Hematopoietic multipotent progenitor cell treated with erythropoietin and hydrocortisone succinate and interleukin-3 and kit ligand, for 15 days (in vitro differentiated cells): ENCODE measurements at places on chromosomes 12 and 14.
A peak's percentile ranks its signal among the peaks of the same experiment; 100 is the strongest.

DNA sequence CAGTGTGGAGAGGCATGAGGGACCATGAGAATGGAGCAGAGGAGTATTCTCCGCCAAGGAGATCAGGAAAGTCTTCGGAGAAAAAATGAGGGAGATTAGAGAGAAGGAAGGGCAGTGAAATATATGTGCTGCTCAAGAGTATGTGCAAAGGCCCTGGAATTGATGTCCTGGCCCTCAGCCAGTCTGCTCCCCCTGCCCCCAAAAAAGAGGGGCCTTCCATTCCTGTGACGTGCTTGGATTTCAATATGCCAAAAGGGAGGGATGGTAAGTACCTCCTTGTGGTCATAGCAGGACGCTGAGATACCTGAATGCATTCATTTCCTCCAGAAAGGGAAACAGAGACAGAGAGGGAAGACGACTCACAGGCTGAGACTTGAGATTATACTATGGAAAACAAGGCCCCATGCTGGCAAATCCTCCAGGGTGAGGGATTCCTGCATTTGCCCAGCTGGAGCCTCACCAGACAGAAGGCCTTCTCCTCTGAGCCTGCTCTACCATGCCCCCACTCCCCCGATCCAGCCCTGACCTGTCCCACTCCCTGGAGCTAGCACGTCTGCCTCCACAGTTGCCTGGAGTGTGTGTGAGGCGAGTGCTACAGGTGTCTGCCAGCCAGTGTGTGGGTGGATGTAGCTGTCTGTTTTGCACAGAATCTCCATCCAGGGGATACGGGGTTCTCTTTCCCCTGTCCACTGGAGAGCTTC is 3.9 kb upstream of the RARG start:
- no peak for DNase-seq

DNA sequence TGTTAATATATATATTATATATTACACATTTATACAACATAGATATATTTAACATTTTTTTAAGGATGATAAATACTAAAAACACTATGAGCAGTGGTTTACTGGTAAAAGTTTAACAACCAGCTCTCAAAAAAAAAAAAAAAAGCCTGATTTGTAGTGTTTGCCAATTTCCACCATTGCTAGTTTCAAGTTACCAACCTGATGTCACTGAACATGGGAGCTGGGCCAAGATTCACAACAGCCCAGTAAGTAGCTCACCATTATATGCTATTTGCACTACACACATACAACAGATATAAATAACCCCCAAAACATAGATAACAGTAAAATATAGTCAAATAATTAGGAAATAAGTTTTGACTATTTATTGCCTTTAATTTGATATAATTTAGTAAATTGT is 28.9 kb upstream of the TMX1 start:
- DNase-seq, result no peak

DNA sequence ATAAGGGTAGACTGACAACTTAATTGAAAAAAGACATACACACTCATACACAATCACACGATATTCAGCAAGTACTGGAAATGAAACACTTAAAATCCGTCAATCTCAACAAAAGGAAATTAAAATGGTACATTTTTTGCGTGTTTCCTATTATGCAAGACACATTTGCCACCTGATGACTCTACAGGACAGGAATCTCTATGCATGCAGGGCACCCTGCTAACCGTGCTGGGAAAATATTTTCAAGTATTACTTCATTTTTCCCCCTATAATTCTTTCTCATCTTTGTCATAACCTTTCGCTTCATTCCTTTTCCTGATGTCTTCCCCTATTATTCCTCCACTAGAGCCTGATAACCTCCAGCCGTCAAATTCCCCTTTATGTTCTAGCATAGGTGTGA is 150.2 kb downstream of the TMEM132D start:
- DNase-seq, result no peak

- no peak for DNase-seq
Measured at GRCh38 chr12:78641837-78642423, 222.6 kb upstream of the SYT1 start.

DNA sequence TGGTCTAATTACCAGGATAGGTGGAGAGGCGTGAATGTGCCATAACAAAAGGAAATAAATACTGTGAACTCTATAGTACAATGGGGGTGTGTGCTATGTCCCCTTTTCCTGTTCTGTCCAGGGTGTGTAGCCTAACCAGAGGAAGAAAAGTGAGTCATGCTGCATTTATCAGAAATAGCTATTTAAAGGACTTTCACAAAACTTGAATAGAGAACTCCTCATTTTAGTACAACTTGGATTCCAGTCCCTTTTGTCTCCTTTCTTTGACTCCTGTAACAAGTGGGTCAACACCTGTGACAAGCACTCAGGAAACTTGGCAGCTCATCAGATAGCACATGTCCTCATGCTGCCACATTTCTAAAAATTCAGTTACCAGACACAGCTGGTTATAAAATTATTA is 123.4 kb downstream of the CCDC91 start:
- DNase-seq, result no peak

- no peak for DNase-seq
Measured at GRCh38 chr12:114405519-114406271, at the start of gene TBX5. Gene TBX5, minus strand, starts transcription at chr12:114406144. Its CDS starts 2,246 bp downstream, at chr12:114403898.

DNA sequence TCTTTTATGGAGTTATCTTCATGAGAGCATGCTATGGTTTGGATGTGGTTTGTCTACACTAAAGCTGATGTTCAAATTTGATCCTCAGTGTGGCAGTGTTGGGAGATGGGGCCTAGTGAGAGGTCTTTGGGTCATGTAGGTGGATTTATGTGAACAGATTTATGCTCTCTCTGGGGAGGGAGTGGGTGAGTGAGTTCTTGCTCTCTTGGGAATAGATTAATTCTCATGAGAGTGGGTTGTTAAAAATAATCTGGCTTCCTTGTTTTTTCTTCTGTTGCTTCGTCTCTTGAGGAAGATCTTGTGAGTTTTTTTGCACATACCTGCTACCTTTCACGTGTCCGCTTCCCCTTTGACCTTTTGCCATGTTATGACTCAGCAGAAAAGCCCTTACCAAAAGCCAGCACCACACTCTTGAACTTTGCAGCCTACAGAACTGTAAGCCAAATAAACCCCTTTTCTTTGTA is 20.5 kb downstream of the DERA start:
- DNase-seq, result no peak

GRCh38 chr12:131896811-131897270 is 2.4 kb downstream of the ULK1 start:
- DNase-seq, result no peak

DNA sequence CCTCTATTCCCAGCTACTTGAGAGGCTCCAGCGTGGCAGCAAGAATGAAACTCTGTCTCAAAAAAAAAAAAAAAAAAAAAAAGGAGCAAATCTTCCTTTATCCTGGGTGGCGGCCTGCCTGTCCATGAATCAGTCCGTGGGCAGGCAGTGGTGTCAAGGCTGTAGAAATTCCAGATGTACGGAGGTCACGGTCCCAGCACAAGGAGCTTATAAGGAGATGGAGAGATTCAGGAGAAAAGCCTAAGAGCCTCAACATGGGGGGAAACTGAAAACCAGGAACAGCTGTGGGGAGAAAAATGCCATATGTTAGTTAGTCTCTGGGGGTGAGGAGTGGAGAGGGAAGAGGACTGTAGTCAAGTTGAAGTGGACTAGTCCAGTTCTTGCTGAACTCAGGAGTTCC is 130.5 kb upstream of the CRY1 start:
- no peak for DNase-seq

DNA sequence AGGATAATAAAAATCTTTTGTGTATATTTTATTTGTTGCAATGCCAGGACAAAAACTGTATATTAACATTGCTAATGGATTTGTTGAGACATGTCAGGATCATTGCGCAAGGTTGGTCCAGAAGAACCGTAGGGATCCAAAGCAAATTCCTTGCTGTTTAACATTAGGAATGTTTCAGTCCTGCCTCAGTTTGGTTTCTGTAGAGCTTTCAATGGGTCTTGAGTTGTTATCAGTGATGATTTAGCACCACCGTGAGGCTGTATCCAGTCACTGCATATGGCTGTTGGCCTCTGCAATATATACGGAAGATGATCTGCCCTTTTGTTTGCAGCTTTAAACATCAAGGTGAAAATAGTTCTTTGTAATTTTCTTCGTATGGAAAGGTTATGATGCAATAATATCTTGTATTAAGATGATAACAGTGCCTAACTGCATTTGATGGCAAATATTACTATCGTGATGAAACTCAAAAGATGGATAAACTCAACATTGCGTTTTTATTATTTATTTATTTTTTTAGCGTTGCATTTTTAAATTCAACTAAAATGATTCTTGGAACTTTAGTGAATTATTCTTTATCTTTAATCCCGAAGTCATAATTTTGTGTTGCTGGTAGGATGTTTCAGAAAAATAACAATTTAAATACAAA is 231.2 kb downstream of the AKAP6 start:
- peak; percentile 33 for DNase-seq

- no peak for DNase-seq
Measured at GRCh38 chr12:9106610-9107541, 8.8 kb downstream of the A2M start.

DNA sequence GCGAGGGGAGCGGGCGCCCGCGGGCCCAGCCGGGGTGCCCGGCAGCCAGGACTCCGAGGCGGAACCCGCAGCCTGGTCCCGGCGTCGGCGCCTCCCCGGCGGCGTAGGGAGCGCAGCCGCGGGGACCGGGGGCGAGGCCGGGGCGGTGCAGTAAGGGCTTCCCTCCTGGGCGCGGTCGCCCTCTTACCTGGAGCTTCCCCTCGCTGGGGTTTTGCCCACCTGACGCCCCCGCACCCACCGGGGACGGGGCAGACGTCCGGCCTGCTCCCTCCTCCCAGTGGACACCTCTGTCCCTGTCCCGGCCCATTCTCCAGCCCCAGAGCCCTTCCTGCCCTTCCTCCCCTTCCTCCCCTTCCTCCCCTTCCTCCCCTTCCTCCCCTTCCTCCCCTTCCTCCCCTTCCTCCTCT is 413 bp upstream of the TUBA1C start:
- DNase-seq, result peak; percentile 42

- DNase-seq, result no peak
Measured at GRCh38 chr12:54349036-54349435, 15.2 kb downstream of the GPR84 start.

GRCh38 chr12:98869886-98870503 is 224.9 kb downstream of the APAF1 start:
- no peak for DNase-seq

DNA sequence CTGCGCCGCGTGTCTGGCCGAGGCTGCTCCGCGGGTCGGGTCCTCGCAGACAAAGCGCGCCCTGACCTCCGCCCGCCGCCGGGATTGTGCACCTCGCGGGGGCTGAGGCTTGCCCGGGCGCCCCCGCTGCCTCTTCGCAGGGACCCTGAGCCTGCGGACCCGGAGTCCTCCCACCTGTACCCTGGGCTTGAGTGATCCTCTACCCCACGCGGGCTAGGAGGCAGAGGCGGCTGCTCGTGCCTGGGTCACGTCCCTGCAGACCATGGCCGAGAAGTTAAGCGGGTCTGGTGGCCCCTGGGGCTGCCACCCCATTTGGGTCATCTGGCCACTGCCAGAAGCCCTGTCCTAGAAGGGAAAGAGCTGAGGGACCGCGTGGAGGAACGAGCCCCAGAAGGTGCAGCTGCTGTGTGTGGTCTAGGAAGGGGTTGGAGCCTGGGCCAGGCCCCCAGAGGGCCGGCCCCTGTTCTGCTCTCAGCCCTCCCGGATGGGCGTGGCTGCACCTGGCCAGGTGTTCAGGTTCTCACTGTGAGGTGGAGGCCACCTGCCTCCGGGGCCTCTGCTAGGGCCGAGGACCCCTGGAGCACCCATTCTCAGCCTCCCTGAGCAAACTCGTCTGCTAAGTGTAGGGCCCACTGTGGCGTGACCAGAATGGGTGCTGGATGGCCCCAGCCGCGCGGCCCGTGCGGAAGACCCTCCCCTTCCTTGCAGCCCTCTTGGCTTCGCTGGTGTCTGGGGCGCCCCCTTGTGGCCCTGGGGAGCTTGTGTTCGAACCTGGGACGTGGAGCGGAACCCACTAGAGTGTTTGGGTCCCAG is 49.6 kb downstream of the LRCOL1 start:
- peak; percentile 47 for DNase-seq

GRCh38 chr12:97306147-97306546 is 156.5 kb upstream of the RMST start:
- DNase-seq, result no peak

GRCh38 chr12:6135071-6135470 is 10.6 kb upstream of the VWF start:
- no peak for DNase-seq

GRCh38 chr14:68585690-68586089 is 207.2 kb downstream of the ZFP36L1 start:
- no peak for DNase-seq

- DNase-seq, result no peak
Measured at GRCh38 chr14:98103705-98104104, 1168.3 kb downstream of the BCL11B start.

- peak; percentile 80 for DNase-seq
Measured at GRCh38 chr12:27015730-27016076, 1.5 kb upstream of the TM7SF3 start.

DNA sequence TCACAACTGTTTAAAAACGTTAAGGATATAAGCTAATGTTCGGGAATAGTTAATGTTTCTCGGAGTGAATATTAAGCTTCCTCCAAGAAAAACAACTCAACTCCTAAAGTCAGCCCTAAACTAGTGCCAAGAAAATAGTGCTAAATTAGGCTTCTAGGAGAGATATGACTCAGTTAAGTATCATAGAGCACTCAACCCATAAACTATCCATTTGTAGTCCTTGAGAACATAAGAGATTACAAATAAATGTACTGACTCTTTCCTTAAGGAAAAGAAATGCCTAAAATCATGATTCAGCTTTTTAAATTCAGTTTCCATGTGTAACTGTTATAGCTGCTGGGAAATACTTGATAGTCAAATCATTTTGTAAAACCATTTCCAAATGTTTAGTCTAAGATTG is 117.1 kb downstream of the HMGA2 start:
- DNase-seq, result no peak

GRCh38 chr14:86296173-86296572 is 766.2 kb downstream of the FLRT2 start:
- no peak for DNase-seq

GRCh38 chr12:121060149-121061001 is 21.3 kb upstream of the OASL start:
- peak; percentile 67 for DNase-seq

GRCh38 chr12:78446555-78446954 is 418.0 kb upstream of the SYT1 start:
- DNase-seq, result no peak

GRCh38 chr14:79514700-79515099 is 696.6 kb downstream of the DIO2 start:
- no peak for DNase-seq

DNA sequence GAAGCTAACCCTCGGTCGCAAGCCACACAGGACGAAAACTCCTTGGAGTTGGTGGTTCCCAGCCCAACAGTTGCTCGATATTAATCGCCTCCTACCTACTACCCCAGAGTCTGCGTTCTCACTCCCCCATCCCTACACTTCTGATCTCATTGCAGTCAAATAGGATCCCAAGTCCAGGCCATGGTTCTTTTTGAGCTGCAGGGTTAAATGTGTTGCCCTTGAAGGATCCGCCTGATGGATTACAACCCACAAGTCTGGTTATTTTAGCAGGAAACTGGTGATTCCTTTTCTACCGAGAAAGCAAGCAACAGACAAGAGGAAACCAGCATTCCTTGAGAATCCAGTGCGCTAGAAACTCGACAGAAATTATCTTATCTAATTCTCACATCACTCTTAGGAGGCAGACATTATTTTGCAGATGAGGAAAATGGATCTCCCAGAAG is 785 bp upstream of the NIN start:
- no peak for DNase-seq
